ENCODE measurements at places on chromosomes 13 and 19. TPM values are rescaled to one million over a fixed set of nuclear protein-coding genes. Genes with fewer than 3 reads are reported as not detected.

The NXNL1 gene
- total RNA-seq = 0.92 TPM

The LIM2 gene
- total RNA-seq = not detected

- no peak for DNase-seq
Measured at GRCh38 chr13:105598529-105598928, 936.9 kb downstream of the EFNB2 start.

- no peak for DNase-seq
Measured at GRCh38 chr19:29551774-29552173, 26.0 kb downstream of the VSTM2B start.

DNA sequence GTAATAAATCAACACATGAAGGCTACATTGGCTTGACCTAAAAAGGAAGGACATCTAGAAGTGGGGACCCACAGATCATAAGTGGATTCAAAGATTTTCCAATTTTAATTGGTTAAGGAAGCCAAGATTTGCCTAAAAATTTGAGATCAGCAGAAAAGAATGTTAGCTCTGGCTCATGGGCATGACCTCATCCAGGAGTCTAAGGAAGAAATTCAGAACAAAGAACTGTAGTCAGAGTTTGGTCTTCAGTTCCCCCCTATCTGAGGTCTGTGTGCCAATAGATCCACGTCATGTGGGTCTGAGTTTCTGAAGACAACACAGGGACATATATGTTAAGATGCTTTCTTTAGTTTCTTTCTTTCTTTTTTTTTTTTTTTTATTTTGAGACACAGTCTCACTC lies 648.8 kb upstream of the SPRY2 start:
- DNase-seq = no peak

The CDC16 gene
- 97.7 TPM for total RNA-seq

The SGCG gene
- not detected for total RNA-seq

GRCh38 chr13:47139519-47139918 lies 242.7 kb upstream of the HTR2A start:
- no peak for DNase-seq

GRCh38 chr13:36275190-36276002 lies 22.2 kb downstream of the CCDC169 start:
- peak; percentile 83 for DNase-seq

Measured in stomach (tissue), 19 donors.